ENCODE measurements at places on chromosomes 13 and 19.

DNA sequence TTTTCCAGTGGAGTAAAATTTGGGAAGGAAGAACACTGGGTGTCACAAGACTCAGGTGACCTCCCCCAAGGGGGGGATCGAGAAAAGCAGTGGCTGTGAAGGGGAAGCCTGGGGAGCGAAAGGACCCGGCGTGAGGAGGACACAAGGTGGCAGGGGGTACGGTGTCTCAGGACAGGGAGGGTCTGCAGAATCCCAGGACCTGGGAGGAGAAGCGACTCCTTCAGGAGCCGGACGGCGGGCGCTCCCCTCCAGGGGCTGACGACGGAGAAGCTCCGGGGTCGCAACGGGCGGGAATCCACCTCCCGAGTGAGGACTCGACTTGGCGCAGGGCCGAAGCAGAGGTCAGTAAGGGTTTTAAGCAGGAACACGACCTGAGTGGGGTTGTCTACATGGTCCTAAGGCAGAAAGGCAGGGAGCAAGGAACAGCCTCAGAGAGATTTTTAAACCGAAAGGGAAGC, 529 bp downstream of the ZNF836 start:
- no peak for DNase-seq

GRCh38 chr19:56973713-56974555, 133.4 kb upstream of the PEG3 start:
- DNase-seq, result no peak

DNA sequence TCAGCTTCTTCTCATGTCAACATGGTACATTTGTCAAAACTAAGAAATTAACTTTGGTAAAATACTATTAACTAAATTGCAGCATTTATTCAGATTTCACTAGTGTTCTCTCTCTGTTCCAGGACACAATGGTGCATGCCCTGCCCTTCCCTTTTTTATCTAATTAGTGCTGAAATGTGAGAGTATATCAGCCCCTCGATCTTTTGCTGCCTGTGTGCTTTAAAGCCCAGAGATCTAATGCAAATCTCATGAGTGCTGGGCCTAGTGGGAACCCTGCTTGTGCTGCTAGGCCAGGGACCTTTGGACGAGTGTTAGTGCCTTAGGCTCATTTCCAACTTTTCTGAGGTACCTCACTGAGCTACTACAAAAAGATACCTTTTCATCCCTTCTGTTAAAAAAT, 221.1 kb upstream of the EDNRB start:
- no peak for DNase-seq

DNA sequence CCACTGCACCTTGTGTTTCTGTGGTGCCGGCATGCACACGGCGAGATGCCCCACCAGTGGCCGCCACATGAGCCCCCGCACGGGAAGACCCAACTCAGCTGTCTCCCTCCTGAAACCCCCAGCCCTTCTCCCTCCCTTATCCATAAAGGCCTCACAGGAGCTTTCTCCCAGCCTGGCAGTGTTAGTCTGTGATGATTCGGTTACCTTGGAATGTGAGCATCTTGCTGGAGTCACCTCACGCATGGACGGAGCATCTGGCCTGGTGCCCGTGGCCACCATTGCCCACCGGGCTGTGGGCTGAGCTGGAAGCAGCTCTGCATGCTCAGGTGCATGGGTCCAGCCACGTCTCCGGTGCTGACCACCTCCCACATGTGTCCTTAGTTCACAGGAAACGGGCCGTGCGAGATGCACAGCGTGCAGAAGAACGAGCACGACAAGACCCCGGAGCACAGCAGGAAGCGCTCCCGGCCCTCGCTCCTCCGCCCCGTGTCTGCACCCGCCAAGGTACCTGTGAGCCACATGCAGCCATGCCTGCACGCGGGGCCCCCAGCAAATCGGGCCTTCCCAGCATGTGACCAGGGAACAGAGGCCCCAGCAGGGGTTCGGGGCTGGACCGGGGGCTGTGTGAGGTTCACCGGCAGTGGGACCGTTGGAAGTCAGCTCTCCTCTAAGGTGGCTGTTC, 22.0 kb downstream of the SIN3B start:
- DNase-seq, result no peak

DNA sequence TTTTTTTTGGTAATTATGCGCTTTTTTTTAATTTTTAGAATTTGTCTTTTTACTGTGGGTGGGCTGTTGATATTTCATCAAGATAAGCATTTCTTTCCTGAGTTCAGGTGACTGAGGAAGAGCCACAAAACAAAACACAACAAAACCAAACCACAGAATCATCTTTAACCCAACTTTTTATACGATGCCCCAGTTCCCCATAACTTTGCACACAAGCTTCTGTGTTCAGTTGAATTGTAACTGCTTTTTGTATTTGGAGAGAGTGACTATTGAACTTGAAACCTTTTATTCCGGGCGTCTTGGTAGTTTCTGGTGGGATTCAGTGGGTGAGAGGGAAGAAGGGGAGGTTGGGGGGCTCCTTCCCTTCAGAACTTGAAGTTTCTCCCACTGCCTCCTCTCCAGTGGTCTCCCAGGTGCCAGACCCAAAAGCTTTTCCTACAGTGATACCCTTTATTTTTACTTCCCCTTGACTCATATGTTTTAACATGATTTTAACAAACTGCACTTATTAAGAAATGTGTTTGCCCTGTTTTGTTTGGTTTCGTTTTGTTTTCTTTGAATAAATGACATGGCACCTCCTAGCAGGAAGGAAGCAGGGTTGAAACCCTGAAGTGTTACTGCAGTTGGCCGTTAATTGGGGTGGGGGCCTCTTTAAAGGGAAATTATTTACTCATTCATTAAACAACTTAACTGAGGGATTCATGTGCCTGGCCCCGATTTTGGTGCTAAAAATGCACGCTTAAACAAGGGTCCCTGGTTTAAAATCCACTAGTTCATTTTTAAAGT, 2.7 kb upstream of the CCDC97 start:
- DNase-seq, result no peak

GRCh38 chr13:110411688-110412059, 104.6 kb downstream of the COL4A2 start:
- DNase-seq, result no peak

DNA sequence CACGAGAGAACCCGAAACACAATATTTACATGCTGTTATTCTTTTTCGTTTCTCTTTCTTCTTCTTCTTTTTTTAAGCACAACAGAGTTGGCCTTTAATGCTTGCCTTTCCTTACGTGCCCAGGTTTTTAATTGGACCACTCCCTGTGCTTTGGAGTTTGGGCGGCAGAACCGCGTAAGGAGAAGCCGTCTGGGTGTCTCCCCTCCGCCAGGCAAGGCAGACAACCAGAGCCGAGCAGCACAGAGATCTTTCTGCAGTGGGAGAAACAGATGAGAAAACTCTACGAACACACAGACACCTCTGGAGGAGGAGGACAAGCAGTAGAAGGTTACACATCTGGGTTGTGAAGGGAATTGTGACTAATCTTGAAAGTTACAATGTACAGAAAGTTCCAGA, 150.0 kb upstream of the UBL3 start:
- DNase-seq, result no peak

GRCh38 chr13:64755961-64756360, 2474.2 kb downstream of the PCDH9 start:
- no peak for DNase-seq

DNA sequence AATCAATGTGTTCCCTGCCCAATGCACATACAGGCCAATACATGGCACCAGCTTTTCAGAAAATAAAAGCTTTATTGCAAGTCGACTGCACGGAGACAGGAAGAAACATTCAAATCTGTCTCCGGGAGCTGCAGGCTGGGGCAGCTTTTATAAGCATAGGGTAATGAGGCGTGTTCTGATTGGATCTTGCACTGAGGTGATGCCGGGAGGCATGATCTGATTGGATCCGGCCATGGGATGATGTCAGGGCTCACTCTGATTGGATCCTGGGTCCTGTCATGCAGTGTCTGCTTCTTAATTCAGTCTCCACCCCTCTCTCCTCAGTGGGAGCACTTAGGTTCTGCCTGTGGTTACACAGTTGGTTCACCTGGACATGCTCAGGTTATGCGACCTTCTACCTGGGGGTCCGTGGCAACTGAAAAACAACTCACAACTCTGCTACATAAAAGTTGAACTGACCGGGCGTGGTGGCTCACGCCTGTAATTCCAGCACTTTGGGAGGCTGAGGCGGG, 11.8 kb upstream of the FBN3 start:
- peak; percentile 39 for DNase-seq

DNA sequence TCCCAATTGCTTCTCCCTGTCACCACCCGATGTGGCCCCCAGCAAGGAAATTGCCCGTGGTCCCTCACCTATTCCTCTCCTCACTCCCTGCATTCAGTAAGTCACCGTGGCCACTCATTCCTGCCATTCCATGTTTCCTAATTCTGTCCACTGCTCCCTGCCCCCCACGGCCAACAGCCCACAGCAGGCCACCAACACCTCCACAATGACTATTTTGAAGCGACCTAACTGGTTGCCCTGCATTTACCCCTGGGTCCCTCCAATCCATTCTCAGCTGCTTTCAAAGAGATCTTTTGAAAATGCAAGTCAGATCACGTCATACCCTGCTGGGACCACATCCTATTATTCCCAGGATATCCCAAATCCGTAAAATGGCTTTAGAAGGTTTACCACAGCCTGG, 210.4 kb downstream of the DCLK1 start:
- no peak for DNase-seq

DNA sequence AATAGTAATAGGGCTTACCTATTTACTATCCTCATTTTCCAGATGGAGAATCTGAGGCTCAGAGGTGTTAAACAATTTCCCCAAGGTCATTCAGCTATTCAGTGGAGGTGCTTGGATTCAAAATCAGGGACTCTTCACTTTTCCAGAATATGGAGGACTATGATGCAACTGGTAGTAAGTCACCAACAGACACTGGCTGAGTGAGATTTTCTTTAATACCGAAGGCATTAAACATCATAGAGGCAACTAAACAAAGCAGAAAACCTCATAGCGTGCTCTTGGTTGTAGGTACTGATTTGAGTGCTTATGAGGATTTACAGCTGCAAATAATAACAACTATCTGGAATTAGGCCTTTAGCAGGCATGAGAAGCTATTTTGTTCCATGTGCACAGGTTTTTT, 134.4 kb downstream of the DLEU7 start:
- no peak for DNase-seq

DNA sequence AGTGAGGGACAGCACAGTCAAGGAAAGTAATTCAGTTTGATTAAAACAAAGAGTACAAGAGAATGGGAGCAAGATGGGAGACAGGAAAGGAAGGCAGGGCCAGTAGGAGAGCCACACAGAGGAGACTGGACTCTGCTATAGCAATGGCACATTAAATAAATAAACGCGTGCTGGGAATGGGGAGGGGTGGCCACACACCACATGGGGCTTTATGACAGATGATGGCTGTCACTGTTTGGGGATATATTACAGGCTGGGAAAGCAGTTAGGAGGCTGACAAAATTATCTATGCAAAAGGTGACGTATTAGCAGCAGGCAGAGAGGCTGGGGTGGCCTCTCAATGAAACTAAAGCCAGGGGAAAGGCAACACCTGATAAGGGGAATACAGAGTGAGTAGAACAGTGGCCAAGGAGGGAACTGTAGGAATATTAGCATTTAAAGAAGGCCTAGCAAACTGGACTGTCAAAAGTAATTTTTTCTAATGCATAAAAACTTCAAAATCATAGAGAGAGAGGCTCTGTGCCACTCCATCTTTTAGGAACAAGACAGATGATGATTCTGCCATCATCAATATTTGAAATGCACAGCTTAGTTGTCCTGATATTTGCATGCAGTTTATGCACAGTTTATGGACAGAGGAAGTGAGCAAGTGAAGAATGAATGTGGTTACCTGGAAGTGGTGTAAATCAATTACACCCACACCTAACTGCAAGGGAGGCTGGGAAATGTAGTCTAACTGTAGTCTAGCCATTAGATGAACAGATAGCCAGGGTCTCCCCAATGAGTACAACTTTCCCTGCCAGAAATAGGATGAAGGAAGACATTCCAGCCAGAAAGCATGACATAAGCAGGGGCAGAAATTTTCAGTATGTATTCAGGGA, 346.5 kb downstream of the FOXO1 start:
- DNase-seq, result no peak

DNA sequence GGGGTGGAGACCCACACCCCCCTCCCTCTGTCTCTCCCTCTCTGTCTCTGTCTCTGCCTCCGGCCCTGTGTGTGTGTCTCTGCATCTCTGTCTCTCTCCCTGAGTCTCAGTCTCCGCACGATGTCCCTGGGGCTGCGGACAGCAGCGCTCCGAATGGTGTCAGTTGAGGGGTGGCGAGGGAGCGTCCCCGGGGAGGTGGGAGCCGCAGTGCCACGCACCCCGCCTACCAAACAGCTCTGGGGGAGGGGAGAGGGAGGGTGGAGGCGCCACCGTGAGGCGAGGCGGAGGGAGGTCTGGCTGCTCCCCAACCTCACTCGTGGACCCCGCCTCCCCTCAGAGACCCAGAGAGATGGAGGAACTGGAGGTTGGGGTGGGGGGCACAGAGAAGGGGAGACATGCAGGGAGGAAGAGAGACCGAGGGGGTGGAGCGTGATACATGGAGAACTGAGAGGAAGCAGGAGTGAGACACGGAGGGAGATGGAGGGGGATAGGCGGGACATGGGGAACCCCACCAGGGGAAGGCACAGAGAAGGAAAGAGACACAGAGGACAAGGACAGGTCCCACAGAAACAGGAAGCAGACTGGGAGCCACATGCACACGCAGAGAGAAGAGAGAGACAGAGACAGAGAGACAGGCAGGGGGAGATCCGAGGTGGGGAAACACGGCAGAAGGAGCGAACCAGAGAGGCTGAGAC, 7.2 kb downstream of the ERFL start:
- no peak for DNase-seq

- no peak for DNase-seq
These were observed 350.0 kb downstream of the DCT start for GRCh38 chr13:94129490-94129894.

GRCh38 chr13:90156390-90156789, 1191.1 kb upstream of the MIR17HG start:
- no peak for DNase-seq

DNA sequence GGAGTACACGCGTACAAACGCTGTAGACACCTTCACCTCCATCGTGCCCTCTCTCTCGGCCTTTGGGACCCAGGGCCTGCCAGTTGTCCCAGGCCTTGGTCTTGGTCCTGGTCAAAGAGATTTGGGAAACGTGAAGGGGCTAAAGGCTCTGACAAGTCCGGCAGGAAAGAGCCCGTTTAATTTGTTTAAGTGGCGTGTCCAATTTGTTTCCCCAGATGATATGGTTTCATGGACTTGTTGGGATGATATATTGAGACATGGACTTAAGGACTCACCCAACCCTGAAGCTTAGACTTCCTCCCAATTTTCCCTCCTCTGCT, 2.7 kb downstream of the CLEC11A start:
- no peak for DNase-seq

DNA sequence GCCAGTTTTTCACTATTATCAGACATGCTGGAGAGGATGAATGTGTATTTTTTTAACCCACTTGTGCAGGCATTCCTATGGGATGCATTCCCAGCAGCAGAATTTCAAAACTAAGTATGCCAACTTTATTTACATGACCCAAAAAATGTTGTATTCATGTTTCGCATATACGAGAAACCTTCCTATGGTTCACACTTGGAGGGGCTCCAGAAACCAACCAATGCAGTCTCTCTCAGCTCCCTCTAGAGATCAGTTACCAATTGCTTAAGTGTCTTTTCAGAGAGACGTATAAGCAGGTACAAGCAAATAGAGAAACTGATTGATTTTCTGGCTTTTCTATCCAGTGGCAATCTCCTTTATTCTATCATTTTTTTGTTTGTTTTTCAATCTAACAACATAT, 5.5 kb upstream of the PTOV1 start:
- no peak for DNase-seq

GRCh38 chr19:19113040-19113626, 25.1 kb downstream of the TMEM161A start:
- DNase-seq, result no peak
